ENCODE measurements at places on chromosomes 16 and 17. TPM values are rescaled to one million over a fixed set of nuclear protein-coding genes. Genes with fewer than 3 reads are reported as not detected.

CYB561 gene
- 24.1 TPM for total RNA-seq

GRAP gene
- total RNA-seq = 0.34 TPM

CDRT15 gene
- total RNA-seq = not detected

CORO6 gene
- 10.2 TPM for total RNA-seq

ARSG gene
- total RNA-seq = 1.2 TPM

KRT222 gene
- total RNA-seq = not detected

G6PC1 gene
- total RNA-seq = not detected

RHOT1 gene
- total RNA-seq = 32.8 TPM

NECAB2 gene
- total RNA-seq = not detected

PPM1E gene
- not detected for total RNA-seq

DOC2B gene
- total RNA-seq = under 0.01 TPM

CENPX gene
- total RNA-seq = 14.9 TPM

OR3A3 gene
- total RNA-seq = not detected

TNFRSF17 gene
- total RNA-seq = not detected

ZNF469 gene
- 3.3 TPM for total RNA-seq

BTBD17 gene
- total RNA-seq = not detected

TMEM204 gene
- total RNA-seq = 12.3 TPM

GJD3 gene
- total RNA-seq = 2.4 TPM

TOP3A gene
- 7.0 TPM for total RNA-seq

GNAO1 gene
- total RNA-seq = 0.09 TPM

MAP2K3 gene
- total RNA-seq = 6.8 TPM

GALR2 gene
- not detected for total RNA-seq

NDRG4 gene
- total RNA-seq = 20.0 TPM

FOXO3B gene
- 1.7 TPM for total RNA-seq

THRA gene
- total RNA-seq = 51.2 TPM

NOXO1 gene
- total RNA-seq = 0.16 TPM

ANKRD40CL gene
- not detected for total RNA-seq

MLYCD gene
- total RNA-seq = 3.3 TPM

RAMP2 gene
- not detected for total RNA-seq

MYH8 gene
- not detected for total RNA-seq

CDC27 gene
- total RNA-seq = 70.2 TPM

LCAT gene
- total RNA-seq = 5.2 TPM

MYO15B gene
- 3.9 TPM for total RNA-seq

NHLRC4 gene
- 4.7 TPM for total RNA-seq

CPPED1 gene
- 4.3 TPM for total RNA-seq

MYL4 gene
- total RNA-seq = not detected

SNN gene
- 20.2 TPM for total RNA-seq

PIGQ gene
- 16.7 TPM for total RNA-seq

PSMD11 gene
- 67.5 TPM for total RNA-seq

SLC52A1 gene
- 0.32 TPM for total RNA-seq

IRX6 gene
- not detected for total RNA-seq

MFAP4 gene
- 47.1 TPM for total RNA-seq

OR2C1 gene
- 0.43 TPM for total RNA-seq

AGRP gene
- total RNA-seq = not detected

XYLT1 gene
- total RNA-seq = 16.2 TPM

SLX4 gene
- 1.6 TPM for total RNA-seq

TBC1D26 gene
- total RNA-seq = under 0.01 TPM

TEKT5 gene
- 0.34 TPM for total RNA-seq

CSH1 gene
- total RNA-seq = not detected

GFER gene
- 10.6 TPM for total RNA-seq
